ENCODE measurements at places on chromosomes 1 and 21.
A peak's percentile ranks its signal among the peaks of the same experiment; 100 is the strongest.

DNA sequence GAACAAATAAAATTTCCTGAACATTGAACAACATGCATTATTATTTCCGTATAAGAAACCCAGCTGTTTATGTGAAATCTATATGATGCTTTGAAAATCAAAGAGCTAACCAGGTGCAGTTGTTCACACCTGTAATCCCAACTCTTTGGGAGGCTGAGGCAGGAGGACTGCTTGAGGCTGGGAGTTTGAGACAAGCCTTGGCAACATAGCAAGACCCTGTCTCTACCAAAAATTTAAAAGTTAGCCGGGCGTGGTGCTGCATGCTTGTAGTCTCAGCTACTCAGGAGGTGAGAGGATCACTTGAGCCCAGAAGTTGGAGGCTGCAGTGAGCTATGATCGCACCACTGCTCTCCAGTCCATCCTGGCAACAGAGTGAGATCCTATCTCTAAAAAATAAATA, 4.8 kb upstream of the ZNF281 start:
- DNase-seq = no peak

- DNase-seq = no peak
Measured at GRCh38 chr21:17725339-17725738, 93.8 kb downstream of the C21orf91 start.

GRCh38 chr1:16012590-16013219, 5.1 kb downstream of the HSPB7 start:
- DNase-seq = peak; percentile 8

DNA sequence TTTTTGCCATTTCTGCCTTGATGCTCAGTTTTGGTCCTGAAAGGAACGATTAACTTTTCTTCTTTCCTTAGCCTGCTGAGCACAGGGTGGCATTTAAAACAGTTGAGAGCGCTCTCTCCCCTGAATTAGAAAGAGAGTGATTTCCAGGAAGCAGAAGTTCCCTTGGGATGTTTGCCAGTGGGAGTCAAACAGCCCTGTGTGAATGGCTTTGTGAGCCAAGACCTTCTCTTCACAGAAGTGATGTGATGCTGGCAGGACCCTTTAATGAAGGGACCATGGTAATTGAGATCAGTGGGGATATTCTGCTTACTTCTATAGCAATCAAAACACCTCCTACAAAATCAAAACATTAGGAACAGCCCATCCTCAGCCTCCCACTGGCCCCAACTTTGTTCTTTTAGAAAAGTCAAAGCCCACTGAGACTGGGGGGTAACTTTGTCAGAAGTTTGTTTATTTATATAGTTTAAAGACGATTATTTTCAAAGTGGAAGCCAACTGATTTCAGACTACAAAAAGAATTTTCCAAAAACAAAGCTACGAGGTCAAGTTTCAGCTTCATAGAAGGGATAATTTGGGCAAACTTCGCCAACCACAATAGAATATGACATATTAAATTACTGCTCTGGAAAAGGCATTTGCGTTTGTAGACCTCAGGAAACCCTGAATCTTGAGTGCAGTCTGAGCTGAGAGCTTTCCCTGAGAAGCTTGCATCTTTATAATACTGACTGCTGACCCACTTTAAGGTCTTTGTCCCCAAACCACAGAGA, 122.7 kb downstream of the GABPA start:
- DNase-seq = no peak

- no peak for DNase-seq
Measured at GRCh38 chr1:68479501-68479900, 17.4 kb downstream of the DEPDC1 start.

DNA sequence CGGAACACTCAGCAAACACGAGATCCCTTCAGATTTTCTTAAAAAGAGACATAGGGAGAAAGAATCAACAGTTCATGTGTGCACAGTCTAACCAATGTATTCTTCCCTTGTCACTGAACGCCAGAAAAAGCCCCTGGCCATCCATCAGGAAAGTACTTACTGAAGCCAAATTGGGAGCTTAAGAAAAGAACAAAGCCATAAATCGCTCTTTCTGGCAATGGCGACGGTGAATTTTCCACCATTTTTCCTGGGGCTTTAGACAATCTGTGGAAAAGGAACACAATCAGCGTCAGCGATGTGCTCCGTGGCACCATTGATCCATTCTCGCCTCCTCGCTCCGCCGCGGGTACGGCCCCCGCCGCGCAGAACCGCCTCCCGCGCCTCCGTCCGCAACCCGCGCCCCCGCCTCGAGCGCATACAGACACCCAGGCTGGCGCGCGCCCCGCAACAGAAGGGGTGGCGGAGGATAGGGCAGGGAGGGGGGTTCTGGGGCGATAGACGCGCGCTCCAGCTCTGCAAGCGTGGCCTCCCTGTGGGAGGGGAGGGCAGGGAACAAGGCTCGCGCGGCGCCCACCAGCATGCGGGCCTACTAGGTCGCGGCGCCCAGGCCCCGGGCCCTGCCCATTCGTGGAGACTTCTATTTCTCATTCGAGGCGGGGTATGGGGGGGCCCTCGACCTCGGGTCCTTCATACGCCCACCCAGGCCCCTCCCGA, 440 bp downstream of the PIGP start:
- peak; percentile 73 for DNase-seq

DNA sequence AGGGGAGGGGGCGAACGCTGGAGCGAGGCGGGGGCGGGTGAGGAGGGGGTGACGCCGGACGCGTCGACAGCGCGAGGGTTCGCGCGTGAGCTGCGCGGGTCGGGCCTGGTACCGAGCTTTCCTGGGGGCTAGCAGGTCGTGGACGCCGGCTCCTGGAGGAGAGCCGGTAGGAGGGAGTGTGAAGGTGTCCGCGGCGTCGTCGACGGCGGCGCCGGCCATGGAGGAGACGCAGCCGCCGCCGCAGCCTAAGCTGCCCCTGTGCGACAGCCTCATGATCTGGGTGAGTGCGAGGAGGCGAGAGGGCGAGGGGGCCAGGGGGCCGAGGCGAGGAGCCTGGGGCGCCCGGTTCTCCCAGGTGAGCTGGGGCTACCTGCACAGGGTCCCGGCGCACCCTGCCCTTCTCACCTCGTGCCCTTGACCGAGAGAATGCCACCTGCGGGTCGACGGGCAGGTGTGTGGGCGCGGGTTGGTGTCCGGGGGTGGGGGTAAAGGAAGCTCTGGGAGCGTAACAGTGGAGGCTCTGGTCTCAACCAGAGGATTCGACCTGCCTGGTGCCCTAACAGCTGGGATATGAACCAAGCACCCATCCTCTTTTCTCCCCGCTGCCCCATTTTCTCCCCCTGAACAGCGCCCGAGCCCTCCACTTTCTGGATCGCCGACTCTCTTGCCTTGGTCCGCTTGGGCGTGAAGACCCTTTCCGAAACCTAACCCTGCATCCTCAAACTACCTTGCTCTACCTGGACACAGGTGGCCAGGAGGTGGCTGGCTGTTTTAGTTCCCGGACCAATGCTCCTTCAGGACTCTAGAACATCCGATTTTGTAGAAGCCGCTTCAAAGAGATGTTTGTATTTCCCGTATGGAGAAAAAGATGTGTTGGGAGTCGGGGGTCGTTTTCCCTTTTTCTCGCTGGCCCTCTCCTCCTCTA, at the start of gene HOOK1:
TSS of gene HOOK1 (plus strand) at position 49 of the 925 bp plus-strand sequence. CDS start at position 218, 169 bp downstream.
- DNase-seq = no peak

DNA sequence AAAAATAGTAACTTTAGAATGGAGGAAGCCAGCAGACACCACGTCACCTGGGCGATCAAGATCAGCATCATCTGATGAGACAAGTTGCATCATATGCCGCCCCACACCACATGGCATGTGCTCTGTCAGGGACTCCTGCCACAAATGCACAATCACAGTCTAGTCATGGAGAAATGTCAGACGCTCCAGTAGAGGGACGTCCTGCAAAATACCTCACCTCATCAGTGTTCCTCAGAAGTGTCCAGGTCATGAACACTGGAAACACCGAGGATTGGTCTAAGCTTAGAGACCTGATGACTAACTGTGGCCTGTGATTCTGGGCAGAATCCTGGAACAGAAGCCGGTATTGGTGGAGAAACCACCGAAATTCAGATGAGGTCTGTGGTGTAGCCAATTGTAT, 14.3 kb downstream of the ADARB1 start:
- no peak for DNase-seq

DNA sequence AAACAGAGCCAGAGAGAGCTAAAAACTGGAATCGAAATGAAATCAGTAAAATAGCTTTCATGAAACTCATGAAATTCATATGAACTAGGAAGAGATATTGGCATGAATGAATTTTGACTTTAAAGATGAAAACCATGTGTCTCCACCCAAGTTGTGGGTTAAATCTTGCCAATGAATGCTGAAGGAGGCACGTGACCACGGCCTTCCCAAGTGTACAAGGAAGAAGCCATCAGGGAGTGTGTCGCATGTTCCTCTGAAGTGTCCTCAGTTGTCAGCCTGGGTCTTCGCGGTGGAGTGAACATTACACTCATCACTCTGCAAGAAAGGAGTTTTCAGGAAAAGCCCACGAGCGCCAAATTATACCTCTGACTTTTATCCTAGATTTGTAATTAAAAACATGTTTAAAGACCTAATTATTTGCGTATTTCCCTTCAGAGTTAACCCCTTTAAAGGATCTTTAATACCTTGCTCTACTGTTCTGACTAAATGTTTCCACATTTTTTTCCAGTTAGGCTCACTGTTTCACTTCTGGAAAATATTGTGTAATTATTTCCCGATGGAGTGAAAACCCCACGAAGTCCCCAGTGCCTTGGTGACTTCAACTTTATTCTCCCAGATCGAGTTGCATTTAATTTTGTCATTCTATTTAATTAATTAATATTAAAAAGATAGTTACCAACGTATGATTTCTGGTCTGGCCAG, 118.3 kb downstream of the DHRS3 start:
- no peak for DNase-seq

DNA sequence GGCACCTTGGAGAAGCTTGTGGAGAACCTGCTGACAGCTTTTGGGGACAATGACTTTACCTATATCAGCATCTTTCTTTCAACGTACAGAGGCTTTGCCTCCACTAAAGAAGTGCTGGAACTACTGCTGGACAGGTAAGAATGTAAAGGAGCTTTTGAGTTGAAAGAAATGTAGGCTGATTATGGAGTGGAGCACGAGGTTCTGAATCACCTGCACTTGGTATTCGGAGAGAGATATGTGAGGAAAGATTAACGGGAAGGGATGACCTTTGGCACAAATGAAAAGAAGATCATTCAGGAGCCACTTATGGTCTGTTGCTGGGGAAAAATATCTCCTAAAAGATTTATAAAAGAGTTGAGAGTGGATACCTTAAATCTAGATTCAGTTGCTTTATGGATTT, 42.7 kb downstream of the RGL1 start:
- DNase-seq = no peak

DNA sequence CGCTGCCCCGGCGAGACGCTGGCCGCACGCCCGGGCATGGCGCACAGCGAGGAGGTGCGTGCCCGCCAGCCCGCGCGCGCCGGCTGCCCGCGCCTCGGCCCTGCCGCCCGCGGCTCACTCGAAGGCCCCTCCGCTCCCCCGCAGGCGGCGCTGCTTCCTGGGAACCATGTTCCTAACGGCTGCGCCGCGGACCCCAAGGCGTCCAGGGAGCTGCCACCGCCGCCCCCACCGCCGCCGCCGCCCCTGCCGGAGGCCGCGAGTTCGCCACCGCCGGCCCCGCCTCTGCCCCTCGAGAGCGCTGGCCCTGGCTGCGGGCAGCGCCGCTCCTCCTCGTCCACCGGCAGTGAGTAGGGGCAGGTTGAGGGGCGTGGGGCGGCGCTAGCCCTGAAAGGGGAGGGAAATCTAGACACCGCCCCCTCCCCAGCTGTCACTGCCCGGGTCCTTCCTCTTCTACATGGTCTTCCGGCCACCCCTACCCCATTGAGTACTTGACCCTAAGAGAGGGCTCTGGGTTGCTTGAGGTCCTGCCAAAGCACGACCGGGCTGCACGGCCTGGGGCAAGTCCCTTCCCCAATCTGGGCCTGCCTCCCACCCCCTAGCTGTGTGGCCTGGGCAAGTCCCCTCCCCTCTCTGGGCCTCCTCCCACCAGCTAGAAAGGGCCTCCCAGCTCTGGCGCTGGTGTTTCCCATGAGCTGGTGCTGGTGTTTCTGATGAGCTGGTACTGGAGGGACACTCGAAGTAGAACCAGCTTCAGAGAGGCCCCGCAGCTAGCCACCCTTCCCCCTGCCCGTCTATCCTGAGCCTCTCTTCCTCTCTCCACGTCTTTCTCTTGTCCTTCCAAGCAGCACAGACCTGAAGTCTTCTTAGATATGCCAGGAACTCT, 17.0 kb downstream of the TNFRSF25 start:
- DNase-seq = no peak

DNA sequence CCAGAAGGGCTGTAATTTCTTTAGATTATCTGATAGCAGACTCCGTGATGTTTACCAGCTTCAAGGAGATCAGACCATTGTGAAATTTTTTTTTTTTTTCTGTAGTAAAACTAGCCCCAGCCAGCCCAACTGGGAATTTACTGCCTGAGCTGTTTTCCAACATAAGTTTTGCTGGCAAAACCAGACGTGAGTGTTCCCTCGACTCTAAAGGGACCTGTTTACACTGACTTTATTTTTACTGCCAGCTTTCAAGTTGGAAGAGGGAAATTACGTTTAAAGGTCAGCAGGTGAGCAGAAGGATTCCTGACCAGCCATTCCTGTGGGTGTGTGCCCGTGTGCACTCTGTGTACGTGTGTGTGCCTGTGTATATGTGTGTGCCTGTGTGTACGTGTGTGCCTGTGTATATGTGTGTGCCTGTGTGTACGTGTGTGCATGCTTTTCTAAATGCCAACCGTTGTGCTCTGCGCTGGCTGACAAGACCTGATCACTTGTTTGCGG, 374 bp downstream of the MAB21L3 start:
- DNase-seq = no peak

- DNase-seq = no peak
Measured at GRCh38 chr1:65539266-65540131, 119.0 kb downstream of the LEPR start.

- no peak for DNase-seq
Measured at GRCh38 chr1:31570228-31570627, 6.1 kb upstream of the TINAGL1 start.

DNA sequence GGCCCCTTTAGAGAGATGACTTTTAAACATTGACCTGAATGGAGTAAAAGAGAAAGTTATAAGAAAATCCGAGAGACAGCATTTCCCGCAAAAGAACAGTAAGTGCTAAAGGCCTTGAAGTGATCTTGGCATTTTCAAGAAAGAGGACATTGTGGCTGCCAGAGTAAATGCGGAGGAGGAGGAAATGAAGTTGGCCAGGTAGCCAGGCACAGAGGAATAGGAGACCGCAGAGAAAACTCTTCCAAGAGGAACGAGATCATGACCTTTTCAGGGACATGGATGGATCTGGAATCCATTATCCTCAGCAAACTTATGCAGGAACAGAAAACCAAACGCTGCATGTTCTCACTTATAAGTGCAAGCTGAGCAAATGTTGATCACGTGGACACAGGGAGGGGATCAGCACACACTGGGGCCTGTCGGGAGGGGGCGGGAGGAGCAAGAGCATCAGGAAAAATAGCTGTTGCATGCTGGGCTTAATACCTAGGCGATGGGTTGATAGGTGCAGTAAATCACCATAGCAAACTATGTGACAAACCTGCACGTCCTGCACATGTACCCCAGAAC, 49.7 kb downstream of the EEIG2 start:
- no peak for DNase-seq

All from T-helper 2 cell treated with Interferon-gamma antibody and Interleukin-4, amounts not matched to agents 5 μg/mL and 100 μg/mL, for 36 hours (primary cell).